ENCODE measurements at places on chromosomes 12 and 14. TPM values are rescaled to one million over a fixed set of nuclear protein-coding genes. Genes with fewer than 3 reads are reported as not detected.

FKBP4 gene
- 42.6 TPM for total RNA-seq

PZP gene
- not detected for total RNA-seq

DNA sequence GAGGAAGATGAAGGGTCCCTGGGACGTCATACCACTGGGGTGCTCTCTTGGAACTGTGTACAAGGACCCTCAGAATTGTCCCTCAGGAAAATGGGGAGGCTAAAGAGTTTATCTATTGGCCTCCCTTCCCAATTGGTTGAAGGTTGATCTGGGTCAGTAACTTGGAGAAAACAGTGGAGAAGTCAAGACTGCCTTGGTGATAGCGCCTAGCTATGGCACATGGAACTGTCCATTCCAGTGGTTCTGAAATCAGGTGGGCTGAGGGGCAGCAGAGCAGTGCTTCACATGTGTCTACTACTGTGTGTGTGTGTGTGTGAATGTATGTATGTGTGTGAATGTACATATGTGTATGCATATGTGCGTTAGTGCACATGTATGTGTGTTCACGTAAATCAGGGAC is 316.1 kb downstream of the AACS start:
- no peak overlapping the region for H3K27ac ChIP-seq
- no peaks in the 10 kb centered on the region for H3K36me3 ChIP-seq
- H3K27me3 ChIP-seq, result no peaks in the 10 kb centered on the region
- no peak overlapping the region for H3K4me3 ChIP-seq

- no peak overlapping the region for H3K4me3 ChIP-seq
- no peak overlapping the region for H3K27ac ChIP-seq
- peaks cover 27% of the 10 kb centered on the region for H3K27me3 ChIP-seq
- H3K4me1 ChIP-seq, result peaks cover 3% of the 10 kb centered on the region
Observed at GRCh38 chr14:51095854-51096823, 1.2 kb upstream of the TRIM9 start.

DNA sequence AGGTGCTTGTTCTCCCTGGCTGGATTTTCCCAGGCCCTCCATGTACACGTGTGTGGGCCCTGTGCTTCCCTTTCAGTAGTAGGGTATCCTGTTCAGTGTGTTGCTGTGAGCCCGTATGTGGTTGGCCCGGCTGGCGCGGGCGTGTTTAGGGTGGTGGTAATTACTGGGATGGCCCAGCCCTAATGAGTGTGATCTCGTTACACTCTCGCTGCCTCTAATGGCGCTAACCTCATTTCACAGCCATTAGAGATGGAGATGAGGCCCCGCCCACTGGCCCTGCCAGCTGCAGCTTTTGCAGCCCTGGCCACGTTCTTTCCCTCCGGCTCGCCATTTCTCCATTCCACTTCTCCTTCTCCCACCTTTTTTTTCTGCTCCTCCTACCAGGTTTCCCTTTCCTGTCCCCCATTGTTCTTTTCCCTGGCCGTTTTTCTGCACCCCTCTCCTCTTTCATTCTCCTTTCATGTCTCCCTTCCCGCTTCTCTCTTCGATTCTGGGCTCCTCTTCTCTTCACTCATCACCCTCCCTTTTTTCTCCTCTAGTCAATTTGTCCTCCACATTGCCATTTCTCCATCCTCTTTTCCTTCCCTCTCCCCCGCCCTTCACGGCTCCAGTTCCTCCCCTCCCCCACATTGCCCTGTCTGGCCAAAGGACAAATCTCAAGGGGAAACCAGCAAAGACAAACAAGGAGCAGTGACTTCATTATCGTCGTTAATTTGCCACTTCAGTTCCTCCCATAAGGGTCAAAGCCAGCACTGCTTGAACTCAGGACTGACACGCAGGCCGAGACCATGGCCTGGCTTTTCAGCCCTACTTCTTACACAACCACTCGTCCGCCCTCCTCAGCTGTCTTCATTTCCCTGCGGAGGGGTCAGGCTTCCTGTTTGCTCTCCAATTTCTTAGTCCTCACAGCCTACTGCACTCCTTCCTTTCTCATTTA is 6.8 kb downstream of the ZFHX2 start:
- H3K4me1 ChIP-seq, result no peaks in the 10 kb centered on the region
- DNase-seq, result no peak
- peaks cover 6% of the 10 kb centered on the region for H3K27me3 ChIP-seq
- no peaks in the 10 kb centered on the region for H3K36me3 ChIP-seq

DNA sequence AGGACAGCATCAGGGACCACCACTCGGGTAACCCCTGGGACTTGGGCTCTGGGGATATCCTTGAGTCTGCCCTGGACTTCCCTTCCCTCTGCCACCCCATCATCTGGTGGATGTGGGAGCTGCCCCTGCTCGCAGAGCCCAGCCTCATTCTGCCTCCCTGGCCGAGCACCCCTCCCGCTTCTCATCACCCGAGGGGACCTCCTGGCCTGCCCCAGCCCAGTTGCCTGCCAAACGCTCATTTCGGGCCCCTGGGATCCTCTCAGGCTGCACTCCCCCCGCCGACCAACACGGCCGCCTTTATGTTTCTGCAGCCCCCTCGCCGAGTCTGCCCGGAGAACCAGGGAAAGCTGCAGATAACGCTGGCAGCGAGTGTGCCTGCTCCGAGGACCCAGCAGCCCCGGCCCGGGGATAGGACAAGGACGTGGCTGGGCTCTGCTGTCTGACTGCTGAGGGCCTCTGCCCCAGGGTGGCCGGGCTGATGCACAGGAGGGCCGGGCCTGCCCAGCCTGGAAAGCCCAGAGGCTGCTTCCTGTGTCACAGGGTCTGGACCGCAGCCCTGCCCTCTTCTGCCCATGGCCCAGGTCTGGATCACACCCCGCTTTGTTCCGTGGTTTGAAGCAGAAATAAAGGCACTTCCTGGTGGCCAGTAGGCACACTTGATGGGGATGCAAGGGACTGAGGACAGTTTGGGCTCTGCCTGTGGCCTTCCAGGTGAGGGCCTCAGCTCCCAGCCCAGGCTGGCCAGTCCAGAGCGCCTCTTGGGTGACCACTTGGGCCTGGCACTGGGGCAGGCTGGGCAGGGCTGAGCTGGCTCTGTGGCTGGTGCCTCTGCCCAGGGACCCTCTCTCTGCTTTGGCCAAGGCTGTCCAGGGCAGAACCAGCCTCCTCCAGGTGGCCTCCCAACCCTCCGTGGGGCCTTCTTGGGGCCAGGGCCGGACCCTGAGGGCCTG is 4.9 kb upstream of the EXOC3L4 start:
- DNase-seq, result no peak
- no peak overlapping the region for H3K4me3 ChIP-seq
- H3K27me3 ChIP-seq, result peaks cover 5% of the 10 kb centered on the region
- H3K36me3 ChIP-seq, result no peaks in the 10 kb centered on the region
- H3K27ac ChIP-seq, result no peak overlapping the region
- peaks cover under 1% of the 10 kb centered on the region for H3K4me1 ChIP-seq
